ENCODE measurements at places on chromosomes 3 and 15.

DNA sequence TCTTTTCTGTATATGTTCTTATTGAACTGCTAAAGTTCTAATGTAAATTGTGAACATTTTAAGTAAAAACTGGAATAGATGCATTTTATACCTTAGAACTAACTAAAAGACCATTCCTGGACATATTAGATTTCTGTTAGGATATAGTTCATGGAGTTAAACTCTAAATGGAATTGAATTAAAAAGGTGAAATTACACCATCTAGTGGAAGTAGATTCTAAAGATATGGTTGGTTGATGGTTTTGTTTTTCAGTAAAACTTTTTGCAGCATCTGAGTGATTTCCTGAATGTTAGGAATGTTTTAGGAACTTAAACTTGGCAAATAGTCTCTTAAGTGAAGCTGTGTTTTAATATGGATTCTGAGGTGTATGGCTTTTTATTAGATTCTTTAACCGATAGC is 96.8 kb downstream of the SLMAP start:
- DNase-seq = no peak

- DNase-seq = no peak
Measured at GRCh38 chr3:67109651-67110204, 111.6 kb downstream of the KBTBD8 start.

DNA sequence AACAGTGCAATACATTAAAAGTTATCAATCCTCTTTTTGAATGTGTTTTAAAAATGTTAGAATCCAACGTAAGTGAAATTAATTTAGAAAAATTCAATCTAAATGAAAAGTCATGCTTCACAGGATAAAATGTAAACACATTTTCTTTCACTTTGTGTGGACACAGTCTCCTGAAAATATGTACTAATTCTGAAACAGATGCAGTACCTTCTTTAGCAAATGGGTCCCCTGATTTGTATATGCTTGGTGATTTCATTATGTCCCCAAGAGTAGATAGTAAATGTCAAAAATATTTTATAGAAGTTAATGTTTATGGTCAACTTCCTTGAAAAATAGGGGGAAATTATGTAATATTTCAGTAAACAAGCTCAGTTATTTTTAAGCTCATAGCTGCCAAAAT is 28.9 kb downstream of the FOXP1 start:
- no peak for DNase-seq

DNA sequence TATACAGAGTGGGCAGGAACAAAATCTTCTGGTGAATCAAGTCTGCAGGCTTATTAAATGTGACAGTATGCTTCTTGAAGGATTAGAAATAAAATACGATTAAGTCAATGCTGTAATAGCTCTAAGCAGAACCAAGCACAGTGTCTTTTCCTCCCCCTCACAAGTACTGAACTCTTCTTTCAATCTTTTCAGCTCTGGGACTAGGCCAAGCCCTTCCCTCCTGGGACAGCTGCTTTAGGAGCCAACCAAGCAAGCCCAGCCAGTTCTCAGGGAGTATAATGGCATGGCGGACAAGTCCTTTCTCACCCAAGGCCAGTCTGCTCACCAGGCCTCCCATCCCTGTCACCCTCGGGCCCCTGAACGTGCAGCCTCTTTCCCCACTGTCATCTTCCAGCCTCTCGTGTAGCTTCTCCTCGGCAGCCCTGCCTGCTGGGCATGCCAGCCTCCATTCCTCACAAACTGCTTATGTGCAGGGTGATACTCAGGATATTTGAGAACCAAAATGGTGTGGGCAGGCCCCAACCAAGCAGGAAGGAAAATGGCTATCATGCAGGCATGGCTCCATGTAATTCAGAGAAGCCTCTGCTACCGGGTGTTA is 8.4 kb upstream of the PPP1R2 start:
- DNase-seq = no peak

DNA sequence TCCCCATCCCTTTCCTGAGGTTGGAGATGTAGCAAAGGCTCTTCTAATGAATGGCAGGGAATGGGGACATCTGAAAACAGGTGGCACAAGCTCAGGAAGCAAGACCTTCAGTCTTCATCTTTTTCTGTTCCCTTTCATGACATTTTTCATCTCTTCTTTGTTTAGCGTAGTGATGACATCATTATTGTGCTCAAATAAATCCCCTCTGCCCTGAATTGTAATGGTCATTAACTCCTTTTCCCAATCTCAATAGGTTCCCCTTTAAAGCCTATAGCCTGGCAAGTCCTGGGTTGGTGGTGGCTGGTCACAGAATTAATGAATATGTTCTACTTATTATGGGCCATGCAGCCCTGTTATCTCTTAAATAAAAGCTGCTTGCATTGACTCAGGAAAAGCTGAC is 21.4 kb downstream of the TF start:
- DNase-seq = no peak

DNA sequence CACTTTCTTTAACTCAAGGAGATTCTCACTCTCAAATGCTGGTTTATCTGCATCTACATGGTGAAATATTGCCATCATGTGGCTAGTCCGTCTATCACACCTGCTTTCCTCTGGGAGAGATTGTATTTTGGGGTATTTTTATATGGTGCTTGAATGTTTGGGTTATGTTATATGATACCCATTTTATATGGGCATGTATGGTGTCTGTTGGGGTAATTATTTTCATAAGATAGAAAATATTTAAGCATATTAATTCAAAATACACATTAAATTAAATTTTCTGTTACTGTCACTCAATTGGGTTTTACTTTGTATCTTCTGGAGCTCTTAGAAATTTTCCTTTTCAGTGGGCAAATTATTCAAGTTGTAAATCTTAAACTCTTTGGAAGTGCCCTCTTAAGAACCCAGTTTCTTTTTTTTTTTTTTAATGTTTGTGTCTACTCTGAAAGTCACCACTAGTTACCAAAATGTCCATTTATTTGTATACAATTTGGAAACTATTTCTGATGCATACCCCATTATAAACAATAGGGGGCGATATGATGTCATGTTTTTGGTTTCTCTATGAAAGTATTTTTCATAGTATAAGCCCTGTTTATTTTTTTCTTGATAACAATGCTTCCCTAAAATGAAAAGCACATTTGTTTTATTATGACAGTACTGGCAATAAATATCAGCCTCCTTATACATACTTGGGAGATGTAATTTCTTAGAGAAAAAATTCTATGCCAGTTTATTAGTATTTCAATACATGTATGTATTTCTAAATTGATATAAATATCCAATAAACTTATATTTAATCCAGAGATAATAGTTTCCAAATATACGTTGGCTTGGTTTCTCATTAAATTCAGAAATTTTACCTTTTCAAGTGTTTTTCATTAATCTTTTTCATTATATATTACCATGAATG is 36.1 kb upstream of the PLSCR5 start:
- DNase-seq = no peak

GRCh38 chr3:56788521-56788920 is 13.2 kb downstream of the ARHGEF3 start:
- DNase-seq = no peak

Data from stimulated activated CD8-positive, alpha-beta memory T cell treated with anti-CD3 and anti-CD28 coated beads, Interleukin-4, amount 100 ng/mL, for 1 hour (primary cell).